ENCODE measurements at places on chromosomes 1 and 21. TPM values are rescaled to one million over a fixed set of nuclear protein-coding genes. Genes with fewer than 3 reads are reported as not detected.

The LAMB3 gene
- total RNA-seq: 5.3 TPM

DNA sequence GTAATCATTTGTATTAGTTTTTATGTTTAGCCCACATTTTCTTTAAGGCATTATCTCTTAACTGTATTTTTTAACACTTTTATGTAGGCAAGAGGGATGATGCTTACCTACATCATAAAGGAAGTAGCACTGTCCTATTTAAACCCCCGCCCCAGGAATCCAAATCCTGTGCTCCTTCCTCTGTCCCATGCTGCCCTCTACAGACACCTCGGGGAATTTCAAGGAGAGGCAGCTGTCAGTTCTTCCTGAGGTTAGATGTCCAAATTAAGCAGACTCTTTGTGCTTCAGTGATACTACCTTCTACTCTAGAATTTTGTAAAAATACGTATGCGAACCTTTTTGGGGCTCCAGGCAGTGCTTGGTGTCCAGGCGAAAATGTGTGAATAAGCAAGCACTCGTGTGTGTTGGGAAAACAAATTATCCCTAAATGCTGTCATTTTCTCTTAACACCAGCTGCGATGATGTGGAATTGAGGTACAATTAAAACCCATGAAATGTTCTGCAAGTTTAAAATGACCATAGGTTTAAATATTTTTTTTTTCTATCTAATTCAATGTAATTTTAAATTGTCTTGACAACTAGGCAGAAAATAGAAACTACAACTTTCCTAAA lies 19.2 kb downstream of the CRCT1 start:
- DNase-seq: peak; percentile 51

The LRRC38 gene
- not detected for total RNA-seq

GRCh38 chr21:34803782-34804370 lies 135.1 kb downstream of the CLIC6 start:
- DNase-seq: no peak

- no peak for DNase-seq
Observed at GRCh38 chr1:57835620-57836019, 411.8 kb upstream of the DAB1 start.

DNA sequence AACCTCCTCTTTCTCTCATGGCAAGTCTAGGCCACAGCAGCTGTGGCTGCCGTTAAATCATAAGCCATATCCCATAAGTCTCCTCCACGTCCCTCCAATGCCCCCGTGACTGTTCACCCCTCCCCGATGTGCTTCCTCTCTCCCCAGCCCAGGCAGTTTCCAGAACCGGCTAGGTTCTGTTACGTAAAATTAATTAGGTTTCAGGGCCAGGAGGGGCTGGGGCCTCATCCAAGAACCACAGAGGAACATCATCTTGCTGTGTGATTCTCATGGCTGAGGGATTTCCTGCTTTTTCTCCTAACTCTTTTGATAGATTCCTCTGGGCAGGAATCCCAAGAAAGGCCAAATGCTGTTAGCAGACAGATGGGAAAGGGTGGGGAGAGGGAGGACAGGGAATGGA lies 141.8 kb upstream of the AJAP1 start:
- no peak for DNase-seq

The MROH9 gene
- not detected for total RNA-seq

The ILDR2 gene
- 0.69 TPM for total RNA-seq

- peak; percentile 92 for DNase-seq
Observed at GRCh38 chr1:77360256-77360655, 78.4 kb downstream of the AK5 start.

DNA sequence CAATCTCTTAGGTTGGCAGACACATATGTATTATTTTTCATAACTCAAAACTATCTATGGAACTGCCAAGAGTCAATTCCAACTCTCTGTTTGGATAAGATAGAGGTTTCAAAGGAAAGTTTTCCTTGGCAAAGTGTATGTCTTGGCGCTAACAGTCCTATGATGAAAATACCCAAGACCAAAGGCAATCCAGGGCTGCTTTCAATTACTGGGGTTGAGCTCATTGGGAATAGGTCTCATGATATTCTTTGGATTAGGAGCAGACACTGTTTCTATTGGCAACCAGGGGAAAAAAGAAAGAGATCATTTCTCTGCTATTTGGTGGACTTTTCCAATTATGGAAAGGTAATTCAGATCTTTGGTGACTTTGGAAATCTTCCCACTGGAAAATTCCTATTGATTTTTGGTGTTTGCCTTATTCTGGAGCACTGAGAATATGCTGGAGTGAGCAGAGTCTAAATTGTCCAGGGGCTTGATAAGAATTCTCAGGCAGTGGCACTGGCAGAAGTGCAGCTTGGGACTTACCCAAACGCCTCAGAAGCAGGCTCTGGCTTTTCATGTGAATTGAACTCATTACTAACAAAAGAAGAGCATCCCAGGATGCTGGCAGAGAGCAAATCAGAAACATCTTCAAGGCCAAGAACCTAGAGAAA lies 20.4 kb upstream of the PLXNA2 start:
- no peak for DNase-seq

Measured in LHCN-M2 (cell line).